ENCODE measurements at places on chromosomes 2 and 18.

DNA sequence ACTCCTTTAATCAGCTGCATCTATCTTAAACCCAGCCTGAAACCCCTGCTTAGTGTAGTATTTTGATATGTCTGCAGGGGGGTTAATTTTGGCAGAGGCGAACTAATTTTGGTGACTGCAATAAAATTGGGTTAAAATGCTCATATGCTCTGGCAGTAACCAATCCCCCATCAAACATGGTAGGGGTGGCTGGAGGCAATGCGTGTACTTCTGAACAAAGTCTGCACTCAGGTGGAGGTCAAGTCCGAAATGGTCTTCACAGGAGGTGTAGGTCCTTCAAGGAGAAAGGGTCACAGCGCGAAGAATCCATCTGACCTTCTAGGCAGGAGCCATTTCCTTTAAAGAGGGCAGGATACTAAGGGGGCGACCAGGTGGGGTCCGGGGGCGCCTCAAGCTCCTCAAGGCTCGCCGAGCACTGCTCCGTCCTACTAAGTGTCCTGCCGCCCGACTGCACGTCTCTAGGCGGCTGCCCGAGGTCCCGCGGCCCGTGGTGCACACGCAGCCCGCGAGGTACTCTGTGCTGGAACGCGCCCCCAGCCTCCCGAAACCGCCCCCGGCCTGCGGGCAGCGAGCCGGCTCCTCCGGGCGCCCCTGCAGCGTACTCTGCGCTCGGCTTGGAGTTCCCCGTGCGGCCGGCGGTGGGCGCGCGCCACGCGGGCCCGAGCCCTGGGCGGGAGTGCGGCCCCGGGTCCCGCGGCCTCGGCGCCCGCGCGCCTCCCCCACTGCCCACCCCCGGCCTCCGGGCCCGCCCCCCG lies 1.7 kb upstream of the LDLRAD4 start:
- no peak for DNase-seq

DNA sequence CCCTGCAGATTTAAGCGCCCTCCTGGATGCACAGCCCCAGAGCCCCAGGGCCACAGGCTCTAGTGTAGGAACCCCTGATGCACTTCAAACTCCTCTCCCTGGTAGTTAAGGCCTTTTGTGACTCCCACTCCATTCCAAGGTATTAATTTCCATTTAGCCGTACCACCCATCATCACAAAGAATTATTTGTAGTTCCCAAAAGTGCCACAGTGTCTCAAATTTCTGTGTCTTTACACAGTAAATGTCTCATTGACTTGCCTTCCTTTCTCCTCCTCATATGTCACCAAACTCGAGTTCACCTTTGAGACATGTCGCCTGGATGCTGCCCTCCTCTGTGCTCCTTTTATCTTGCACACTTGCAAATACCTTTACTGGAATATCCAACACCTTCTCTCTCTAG lies 25.9 kb downstream of the PECR start:
- DNase-seq = no peak

GRCh38 chr18:36711014-36711725 lies 117.6 kb downstream of the TPGS2 start:
- DNase-seq = no peak

DNA sequence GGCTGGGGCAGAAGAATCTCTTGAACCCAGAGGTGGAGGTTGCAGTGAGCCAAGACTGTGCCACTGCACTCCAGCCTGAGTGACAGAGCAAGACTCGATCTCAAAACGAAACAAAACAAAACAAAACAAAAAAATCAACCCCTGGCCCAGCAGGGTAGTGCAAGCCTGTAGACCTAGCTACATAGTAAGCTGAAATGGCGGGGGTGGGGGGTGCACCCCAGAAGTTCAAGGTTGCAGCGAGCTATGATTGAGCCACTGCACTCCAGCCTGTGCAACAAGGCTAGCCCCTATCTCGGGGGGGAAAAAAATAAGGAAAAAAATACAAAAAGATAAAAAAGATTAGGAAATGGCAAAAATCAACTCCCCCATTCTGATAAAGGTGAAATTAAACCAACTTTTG lies 6.4 kb downstream of the ATL2 start:
- DNase-seq = no peak

DNA sequence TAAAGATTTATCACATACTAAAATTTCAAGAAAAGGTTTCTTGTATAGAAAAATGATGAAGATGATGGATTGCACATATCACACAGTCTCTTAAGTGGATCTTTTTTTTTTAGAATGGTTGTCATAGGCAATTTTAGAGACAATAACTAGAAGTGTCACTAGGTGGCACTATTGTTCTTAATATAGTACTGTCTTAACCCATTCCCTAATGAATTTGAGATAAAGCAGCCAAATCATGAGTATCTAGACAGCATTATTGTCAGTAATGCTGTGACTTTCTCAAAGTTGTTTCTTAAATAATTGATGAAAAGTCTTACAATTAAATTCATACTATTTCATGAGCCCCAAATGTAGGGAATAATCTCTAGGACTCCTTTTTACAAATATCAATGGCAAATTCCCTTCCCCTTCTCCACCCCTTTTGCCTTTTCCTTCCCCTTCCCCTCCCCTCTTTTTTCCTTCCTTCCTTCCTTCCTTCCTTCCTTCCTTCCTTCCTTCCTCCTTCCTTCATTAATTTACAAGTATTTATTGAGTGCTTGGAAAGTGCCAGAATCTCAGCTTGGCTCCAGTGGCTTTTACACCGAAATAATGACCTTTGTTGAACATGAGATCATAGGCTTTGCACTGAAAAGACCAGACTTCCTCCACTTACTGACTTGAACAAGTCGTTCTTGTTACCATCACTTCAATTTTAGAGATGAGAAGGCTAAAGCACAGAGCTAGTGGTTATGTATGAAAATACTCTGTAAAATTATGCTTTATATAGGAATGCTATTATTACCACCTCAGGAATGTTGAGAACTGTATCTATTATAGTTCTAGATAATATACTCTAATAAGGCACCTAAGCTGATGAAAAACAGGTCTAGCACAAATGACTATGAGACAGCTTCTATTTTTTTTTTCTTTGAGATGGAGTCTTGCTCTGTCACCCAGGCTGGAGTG lies 19.8 kb downstream of the MYL12B start:
- peak; percentile 68 for DNase-seq

Measured in NCI-H446 treated with DMSO at 0.1 percent for 48 hours (cell line).